NCI-H460 (cell line): ENCODE measurements at places on chromosomes 7 and 10. TPM values are rescaled to one million over a fixed set of nuclear protein-coding genes. Genes with fewer than 3 reads are reported as not detected.

The NPC1L1 gene
- 0.09 TPM in 1 of 2 replicates, not detected in the other for total RNA-seq

The FBH1 gene
- total RNA-seq, result 30.8 and 37.9 TPM in 2 replicates

GRCh38 chr7:36796850-36797536 is 72.7 kb upstream of the AOAH start:
- no peak for DNase-seq

- no peak for DNase-seq
Observed at GRCh38 chr10:132916956-132917666, 25.3 kb downstream of the CFAP46 start.

DNA sequence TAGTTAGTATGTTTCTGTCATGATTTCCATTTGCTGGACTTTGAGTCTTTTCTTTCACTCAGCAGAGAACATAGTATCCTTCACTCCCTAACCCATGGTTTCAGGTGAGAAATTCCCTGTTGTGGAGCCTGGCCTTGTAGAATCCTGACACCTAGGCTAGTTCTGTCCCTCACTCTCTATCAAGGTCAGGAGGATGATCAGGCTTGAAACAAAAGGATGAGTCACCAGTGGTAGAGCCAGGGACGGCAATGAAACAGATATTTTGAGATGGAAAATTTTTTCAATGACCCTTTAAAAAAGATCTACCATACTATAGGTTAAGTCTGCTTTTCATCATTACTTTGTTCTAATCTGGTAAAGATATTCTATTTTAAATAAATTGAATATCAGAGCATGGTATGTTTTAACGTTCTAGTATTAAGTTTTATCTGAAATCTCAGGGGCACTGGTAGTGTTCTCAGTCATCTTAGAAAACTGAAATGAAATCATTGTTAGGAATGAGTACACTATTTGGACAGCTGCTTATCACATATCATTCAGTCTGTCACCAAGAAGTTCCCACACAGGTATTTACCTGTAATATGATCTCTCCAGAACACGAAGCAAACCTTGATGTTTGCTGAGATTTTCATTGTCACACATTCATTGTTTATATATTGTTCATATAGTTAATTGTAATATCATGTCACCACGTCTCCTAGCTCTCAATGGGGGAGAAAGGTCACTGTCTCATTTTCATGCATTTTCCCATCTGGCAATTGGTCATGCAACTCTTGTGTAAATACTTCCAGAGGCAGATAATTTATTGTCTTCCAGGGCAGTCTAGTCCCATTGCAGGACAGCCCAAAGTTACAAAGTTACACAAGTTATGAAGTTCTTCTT is 299.9 kb upstream of the LRRTM3 start:
- no peak for DNase-seq
